Substantia nigra (tissue), 51 donors: ENCODE measurements at places on chromosomes 3 and 15.

DNA sequence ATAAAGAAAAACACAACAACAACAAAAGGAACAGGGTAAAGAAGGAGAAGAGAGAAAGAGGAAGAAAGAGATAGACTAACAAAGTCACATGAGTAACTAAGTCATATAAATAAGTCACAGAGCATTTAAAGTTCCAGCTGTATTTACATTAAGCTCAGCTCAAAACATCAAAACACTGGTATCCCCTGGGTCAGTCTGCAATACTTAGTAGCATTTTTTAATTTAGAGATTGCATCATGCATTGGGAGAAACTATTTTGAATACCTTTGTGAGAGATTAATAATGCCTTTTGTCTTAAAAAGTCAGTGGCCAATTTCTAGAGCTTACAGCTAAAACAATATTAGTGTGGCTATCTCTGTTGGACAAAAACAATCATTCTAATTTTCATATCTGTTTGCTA, 78.4 kb downstream of the NEK10 start:
- no peak for DNase-seq

GRCh38 chr15:66603301-66604179, 37.7 kb upstream of the LCTL start:
- DNase-seq, result peak; percentile 14

DNA sequence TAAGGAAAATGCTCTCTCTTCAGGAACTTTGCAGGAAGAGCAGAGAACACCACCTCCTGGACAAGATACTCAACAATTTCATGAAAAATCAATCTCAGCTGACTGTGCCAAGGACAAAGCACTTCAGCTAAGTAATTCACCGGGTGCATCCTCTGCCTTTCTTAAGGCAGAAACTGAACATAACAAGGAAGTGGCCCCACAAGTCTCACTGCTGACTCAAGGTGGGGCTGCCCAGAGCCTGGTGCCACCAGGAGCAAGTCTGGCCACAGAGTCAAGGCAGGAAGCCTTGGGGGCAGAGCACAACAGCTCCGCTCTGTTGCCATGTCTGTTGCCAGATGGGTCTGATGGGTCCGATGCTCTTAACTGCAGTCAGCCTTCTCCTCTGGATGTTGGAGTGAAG, 200.5 kb downstream of the AKAP13 start:
- DNase-seq, result peak; percentile 9

DNA sequence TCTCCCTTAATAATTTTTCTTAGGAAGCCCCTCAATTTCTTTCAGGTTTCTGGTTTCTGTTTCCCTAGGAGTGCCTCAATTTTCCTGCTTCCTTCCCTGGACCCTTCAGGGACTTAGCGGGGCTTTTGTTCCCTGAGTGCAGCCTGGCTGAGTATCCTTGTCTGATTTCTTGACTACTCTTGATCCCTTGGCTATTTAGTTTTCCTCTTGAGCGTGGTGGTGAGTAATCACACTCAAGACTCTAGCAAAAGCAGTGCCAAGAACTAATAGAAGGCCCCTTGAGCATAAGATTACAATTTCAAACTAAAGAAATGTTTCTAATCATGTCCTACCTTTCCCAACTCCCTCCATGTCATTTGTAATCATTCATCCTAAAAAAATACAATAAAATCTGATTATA, 94.3 kb upstream of the C3orf80 start:
- DNase-seq, result no peak

GRCh38 chr3:102533784-102534183, 99.0 kb downstream of the ZPLD1 start:
- DNase-seq, result no peak
